ENCODE measurements at places on chromosomes 7 and 10.

- no peak for DNase-seq
Observed at GRCh38 chr7:109986701-109987100, 1104.2 kb upstream of the LRRN3 start.

- DNase-seq: no peak
Observed at GRCh38 chr7:24797270-24797669, 40.0 kb upstream of the GSDME start.

DNA sequence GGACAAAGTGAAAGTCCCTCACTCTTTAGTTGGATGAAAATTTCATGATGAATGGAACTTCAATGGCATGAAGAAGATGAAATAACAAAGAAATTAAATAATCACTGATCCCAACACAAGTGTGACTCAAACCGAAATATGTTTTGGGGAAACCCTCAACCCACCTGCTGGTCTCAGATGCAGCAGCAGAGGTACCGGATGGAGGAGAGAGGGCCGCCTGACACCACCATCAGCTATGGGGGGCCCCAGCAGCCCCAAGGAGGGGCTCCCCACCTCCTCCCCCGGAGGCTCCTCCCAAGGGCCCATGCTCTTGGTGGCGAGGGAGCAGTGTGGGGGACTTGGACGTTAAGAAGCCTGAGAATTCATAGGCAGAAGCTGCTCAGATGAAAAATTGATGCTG, 137.2 kb upstream of the ADARB2 start:
- DNase-seq: no peak

DNA sequence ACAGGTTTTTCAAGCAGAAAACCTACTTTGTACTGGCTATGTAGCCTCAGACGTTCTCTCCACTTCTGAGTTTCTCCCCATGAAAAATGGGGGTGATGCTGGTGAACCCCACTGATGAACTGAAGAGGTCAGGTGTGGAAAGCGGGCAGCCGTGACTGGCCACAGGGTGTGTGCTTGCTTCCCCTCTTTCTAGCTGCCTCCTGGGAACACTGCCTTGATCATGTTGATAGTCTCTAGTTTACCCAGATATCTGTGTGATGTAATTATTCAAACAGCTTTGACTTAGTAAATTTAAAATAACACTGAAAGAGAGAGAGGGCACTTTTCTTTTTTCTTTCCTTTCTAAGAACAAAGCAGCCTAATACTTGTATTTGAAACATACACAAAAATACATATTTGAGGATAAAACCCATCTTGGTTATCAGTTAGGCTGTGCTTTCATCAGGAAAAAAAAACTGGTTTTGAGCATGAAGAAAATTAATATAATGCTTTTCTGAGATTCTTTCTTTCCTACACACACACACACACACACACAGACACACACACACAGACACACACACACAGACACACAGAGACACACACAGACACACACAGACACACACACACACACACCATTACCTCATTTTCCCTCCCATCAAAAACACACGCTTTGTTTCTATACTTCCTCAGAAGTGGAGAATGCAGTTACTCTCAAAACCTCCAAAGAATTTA, 76.7 kb downstream of the MACC1 start:
- no peak for DNase-seq

- no peak for DNase-seq
Observed at GRCh38 chr10:121155742-121156474, 304.7 kb downstream of the WDR11 start.

DNA sequence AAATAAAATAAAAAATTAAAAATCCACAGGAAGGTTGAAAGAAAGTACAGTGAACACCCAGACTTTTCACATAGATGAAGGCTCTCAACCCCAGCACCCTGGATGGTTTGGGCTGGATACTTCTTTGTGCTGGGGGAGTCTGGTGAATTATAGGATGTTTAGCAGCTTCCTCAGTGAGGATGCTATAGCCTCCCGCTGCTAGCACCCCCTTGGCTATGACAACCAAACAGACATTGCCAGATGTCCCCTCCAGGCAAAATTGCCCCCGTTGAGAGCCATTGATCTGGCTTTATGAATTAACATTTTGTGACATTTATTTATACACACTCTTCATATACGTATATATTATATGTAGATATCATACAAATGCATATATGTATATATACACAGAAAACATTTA, 21.6 kb downstream of the SMKR1 start:
- DNase-seq: no peak

- DNase-seq: no peak
Observed at GRCh38 chr10:52394246-52394645, 80.2 kb downstream of the DKK1 start.

DNA sequence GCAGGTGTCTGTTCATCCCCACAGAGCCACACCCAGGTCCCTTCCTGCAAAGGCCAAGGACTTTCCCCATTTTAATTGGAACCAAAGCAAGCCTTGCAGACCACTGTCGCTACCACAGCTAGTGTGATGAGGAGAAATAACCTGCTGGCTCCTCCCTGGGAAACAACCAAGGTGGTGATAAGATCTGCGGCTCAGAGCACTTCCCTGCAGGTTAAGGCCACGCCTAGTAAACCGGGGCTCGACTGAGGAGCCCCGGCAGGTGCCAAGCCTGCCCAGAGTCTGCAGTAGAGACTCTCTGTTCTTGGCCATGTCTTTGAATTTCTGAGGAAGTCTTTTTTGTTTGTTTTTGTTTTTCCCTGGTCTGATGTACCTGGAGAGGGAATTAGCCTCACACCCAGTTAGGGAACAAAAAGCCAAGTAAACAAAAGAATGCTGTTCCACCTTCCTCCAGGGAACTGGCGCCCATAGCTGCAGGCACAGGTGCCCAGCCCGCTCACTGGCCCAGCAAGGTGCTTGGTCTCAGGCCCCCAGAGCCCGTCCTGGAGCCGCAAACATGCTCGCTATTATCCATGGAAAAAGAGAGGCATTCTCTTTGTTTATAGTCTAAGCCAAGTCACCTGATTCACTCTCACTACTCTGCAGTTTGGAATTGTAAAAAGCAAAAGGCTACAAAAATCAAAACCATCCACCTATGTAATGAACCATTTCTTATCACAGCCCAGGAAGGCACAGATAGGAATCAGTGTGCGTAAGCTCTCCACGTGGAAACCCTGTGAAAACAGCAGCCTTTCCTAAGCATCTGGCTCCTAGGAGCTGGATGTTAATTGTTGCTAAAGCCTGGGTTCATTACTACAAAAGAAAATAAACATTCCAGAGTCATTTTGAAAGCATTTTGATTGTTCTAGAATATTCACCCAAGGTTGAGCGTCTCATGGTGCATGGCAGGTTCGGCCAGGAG, 2.7 kb downstream of the GPR146 start:
- DNase-seq: no peak

DNA sequence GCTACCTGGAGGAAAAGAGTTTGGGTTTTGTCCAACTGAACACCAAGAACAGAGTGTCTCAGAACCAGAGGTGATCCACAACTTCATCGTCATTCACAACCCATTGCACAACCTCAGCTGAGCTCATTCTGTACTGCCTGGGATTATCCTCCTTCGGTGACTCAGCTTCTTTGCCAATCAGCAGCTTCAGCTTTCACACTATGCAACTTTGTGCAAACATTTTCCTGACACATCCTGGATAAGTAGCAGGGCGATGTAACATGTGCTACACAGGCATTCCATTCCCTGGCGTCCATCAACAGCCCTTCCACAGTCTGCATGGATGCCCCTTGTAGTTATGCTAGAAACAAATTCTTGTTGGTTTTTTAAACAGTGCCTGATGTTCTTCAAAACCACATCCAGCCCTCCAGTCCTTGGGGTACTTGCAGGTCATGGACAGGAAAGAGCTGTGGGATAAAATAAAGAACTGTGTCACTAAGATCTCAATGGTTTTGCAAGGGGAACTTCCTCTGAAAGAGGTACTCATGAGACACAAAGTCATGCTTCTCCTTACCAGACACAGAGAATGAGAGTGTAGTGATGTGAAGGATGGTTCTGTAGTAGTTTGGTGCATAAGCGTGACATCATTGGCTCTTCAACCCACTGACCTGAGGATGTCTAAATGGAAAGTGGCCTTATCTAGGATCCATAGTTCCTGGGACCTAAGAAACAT, 478.5 kb downstream of the KIF20B start:
- peak; percentile 98 for DNase-seq

DNA sequence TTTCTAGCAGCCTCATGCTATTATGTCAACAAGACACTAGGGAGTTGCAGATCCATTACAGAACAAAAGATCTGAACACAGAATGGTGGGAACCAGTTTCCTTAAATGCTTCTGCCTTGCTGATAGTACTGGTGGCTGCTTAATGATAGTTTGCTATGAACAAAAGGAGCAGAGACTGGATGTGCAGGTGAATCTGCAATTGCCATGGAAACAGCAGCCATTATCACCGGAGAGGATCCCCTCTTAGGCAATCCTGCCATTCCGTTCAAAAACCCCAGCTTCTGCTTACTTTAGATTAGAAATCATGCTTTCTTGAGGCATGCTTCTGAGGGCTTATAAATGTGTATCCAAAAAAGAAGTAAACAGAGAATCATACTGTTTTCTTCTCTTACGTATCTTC, 80.0 kb upstream of the PRKAR2B start:
- DNase-seq: no peak

- no peak for DNase-seq
Observed at GRCh38 chr10:98339799-98340198, 71.8 kb upstream of the LOXL4 start.

DNA sequence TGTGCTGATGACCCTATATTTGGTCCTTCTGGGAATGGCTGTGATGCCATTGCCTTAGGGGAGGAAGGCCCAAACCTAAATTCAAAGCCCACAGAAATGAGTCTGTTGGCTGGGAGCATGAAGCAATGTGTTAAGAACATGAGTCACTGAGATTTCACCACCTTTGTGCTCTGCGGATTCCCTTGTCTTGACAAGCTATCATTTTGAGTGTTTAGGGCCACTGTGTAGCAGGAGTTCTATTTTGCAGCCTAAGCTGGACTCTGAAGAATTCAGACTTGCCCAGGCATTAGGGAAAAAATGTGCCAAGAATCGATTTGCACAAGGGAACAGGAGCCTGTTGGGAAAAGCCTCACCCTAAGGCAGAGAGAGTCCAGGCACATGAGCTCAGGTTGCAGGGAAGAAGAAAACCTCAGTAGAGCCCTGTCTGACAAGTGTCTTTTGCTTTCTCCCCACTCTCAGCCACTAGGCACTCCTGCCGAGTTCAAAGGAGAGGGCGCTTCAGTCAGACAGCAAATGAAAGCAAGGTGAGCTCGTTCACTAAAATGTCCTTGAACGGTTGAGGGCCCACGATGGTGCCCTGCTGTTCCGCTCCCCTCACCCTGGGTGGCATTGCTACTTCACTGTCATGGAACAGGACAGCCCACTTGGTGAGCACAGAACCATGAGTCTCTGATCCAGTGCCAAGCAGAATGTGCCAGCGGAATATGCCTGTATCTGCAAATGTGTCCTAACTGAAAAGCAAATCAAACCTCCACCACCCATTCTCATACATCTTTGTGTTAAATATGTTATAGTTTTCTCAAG, 93.6 kb downstream of the PRLHR start:
- DNase-seq: peak; percentile 60

DNA sequence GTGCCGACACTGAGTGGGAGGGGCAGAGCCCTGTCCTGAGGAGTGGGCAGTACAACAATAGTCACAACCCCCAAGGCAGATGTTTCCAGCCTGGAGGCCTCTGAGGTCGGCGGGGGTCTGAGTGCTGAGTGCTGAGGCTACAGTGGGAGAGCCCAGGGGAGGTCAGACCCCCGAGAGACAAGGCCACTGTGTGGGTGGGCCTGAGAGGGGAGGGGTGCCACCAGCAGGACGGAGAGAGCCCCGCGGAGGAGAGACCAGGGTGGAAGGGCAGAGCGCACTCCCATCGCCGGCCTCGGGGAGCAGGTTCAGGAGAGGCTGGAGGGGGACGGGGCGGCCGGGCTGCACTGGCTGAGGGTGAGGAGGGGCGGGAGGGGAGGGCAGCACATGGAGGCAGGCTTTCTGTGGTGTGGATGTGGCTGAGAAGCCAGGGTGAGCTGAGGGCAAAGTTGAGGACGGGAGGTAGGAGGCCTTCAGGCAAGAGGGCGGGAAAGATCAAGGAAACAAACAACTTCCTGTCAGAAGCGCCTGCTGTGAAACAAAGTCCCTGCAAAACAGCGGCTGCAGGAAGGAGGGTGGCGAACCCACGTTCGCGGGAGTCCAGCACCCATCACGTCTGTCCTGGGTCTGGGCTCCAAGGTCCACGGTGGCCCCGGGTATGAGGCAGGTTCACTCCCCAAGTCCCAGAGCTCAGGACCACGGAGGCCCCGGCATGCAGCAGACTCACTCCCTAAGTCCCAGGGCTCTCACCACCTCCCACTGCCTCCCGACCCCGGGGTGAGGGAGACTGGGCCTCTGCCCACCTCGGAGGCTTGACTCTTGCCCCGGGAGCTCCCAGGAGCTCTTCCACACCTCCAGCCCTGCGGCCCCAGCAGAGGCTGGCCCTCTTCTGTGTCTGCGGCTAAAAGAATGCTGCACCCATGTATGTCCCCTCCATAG, 76.8 kb upstream of the NKX6-2 start:
- no peak for DNase-seq

- peak; percentile 10 for DNase-seq
Observed at GRCh38 chr7:77799078-77799964, 748 bp downstream of the PHTF2 start.

DNA sequence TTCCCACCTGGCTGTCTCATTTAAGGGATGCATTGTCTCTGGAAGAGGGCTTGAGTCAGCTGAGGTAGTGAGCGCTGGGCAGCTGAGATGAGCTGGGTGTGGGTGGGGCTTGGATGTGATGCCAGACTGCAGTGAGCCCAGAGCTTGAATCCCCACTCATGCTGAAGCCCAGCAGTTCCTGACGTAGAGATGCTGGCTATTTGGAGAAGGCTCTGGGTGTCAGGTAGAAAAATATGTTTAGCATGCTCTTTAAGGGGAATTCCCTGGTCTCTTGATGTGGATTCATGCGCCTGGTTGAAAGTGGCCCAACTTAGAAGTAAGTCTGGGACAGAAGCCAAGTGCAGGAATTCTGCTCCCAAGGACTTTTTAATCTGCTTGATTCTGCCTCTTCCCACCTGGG, 241.5 kb upstream of the IGFBP3 start:
- no peak for DNase-seq

DNA sequence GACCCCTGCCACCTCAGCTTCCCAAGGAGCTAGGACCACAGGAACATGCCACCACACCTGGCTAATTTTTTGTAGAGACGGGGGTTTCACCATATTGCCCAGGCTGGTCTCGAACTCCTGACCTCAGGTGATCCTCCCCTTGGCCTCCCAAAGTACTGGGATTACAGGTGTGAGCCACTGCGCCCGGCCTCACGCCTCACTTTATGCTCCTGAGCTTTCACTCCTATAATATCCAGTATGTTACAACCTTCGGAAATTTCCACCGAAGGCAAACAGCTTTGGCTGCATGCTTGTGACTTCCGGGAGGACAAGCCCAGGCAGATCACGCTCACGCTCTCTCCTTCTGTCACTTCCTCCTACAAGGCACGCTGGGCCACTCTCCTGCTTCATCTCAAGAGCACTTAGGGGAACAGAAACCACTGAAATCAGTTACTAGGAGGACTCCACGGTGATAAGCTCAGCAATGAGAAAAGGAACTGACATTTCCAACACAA, 4.4 kb upstream of the MAD1L1 start:
- DNase-seq: no peak

GRCh38 chr10:101760510-101760909, 15.4 kb downstream of the FGF8 start:
- DNase-seq: no peak

- DNase-seq: peak; percentile 79
Observed at GRCh38 chr7:30594540-30595435, at the start of gene GARS1. Gene GARS1, plus strand, starts transcription at chr7:30594878. Its CDS starts 44 bp downstream, at chr7:30594922.

- no peak for DNase-seq
Observed at GRCh38 chr10:88565072-88565471, 18.0 kb downstream of the RNLS start.

GRCh38 chr7:92872701-92873100, 36.3 kb upstream of the CDK6 start:
- DNase-seq: no peak

Measured in fibroblast of the conjunctiva (primary cell).